Cardiac muscle cell (in vitro differentiated cells and primary cell): ENCODE measurements at places on chromosomes 6 and 20. TPM values are rescaled to one million over a fixed set of nuclear protein-coding genes. Genes with fewer than 3 reads are reported as not detected.

DNA sequence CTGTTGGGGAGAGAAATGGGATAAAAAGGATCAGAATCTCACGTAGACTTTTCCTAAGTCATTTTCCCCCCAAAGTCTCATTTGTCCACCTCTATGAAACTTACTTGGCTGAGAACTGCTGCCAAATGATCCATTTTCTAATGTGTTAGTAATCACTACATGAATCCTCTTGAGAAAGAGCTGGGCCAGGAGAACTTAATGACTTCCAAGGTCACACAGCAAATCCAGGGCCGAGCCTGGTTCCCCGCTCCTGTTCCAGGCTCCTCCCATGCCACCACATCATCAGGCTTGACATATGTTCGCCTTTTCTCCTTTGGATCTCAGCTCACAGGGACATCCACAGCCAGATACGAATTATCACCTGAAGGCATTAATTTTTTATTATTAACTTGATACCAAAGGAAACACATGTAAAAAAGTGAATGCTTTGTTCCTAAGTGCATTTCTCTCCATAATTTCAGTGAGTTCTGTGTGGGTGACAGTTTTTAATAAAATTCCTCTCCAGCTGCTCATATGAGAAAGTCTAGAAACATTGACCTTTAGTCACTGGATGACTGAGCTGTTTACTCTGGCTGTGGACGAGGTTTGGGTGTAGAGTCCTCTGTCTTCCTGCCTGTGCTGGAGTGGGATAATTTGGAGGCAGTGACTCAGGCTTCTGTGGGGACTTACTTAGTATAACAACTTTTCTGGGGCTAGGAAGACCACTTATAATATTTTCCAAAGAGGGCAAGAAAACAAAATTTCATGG is 276.3 kb downstream of the PAX1 start:
- no peak overlapping the region for H3K27ac ChIP-seq
- no peak for DNase-seq
- H3K36me3 ChIP-seq = no peaks in the 10 kb centered on the region
- H3K4me3 ChIP-seq = no peak overlapping the region

GRCh38 chr6:40376113-40376650 is 211.0 kb downstream of the LRFN2 start:
- H3K4me1 ChIP-seq = no peaks in the 10 kb centered on the region
- H3K27ac ChIP-seq = no peak overlapping the region
- H3K36me3 ChIP-seq = no peaks in the 10 kb centered on the region

DNA sequence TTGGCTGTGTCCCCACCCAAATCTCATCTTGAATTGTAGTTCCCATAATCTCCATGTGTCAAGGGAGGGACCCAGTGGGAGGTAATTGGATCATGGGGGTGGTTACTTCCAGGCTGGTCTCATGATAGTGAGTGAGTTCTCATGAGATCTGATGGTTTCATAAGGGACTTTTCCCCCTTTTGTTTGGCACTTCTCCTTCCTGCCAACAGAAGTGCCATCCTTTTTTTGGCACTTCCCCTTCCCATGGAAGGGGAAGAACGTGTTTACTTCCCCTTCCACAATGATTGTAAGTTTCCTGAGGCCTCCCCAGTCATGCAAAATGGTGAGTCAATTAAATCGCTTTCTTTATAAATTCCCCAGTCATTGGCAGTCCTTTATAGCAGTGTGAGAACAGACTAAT is 18.0 kb upstream of the PI3 start:
- no peaks in the 10 kb centered on the region for H3K27me3 ChIP-seq
- DNase-seq = no peak
- H3K4me3 ChIP-seq = no peak overlapping the region
- no peaks in the 10 kb centered on the region for H3K4me1 ChIP-seq

- peak; percentile 64 for DNase-seq
- H3K4me1 ChIP-seq = no peaks in the 10 kb centered on the region
- H3K4me3 ChIP-seq = no peak overlapping the region
- peaks cover 2% of the 10 kb centered on the region for H3K36me3 ChIP-seq
- no peaks in the 10 kb centered on the region for H3K27me3 ChIP-seq
- H3K27ac ChIP-seq = no peak overlapping the region
Observed at GRCh38 chr6:143802833-143803565, 40.1 kb upstream of the LTV1 start.

The HLA-DRB1 gene
- polyA plus RNA-seq = 0.74 and 1.1 TPM in 2 replicates
